Cerebellum (tissue), 4 donors: ENCODE measurements at places on chromosomes 5 and 9. TPM values are rescaled to one million over a fixed set of nuclear protein-coding genes. Genes with fewer than 3 reads are reported as not detected.

DNA sequence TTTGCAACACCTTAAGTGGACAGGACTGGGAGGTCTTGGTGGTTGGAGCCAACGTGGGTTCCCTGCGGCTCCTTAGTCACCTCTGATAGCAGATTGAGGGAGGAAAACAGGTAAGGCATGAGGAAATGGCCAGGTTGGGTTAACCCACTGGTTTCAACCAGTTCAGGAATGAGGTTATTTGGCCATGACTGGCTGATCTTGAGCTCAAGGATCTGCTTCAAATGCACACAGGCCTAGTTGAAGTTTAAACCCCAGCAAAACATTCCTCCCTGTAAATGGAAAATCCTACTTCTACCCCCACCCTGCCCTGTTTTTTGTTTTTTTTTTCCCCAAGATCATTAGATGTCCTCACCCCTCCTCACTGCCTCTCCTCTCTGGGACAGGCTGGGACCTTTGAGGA, 3.2 kb upstream of the NUP214 start:
- no peak for DNase-seq

DNA sequence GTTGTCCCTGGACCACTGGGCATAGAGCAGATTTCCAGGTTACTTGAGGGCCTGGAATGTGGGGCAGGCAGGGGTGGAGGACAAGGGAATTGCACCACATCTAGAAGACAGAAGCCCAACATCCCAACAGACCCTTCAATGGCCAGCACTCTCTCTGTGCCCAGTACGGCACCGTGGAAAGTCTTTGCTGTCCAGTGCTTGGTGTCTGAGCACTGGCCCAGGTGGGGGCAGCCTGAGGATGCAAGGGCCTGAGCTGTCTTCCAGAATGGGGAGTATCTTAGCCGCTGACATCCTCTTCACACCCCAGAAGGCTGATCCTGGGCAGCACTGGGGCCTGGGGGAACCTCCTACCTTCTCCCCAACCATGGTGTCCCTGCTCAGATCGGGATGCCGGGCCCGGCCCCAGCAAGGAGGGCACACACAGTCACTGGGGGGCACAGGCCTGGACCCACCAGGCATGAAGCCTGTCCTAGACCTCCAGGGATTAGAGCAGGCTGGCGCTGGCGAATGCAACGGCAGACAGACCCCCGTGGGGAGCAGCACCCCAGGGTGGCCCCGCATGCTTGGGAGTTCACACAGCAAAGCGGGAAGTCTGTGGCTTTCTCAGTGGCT, 40.6 kb upstream of the OLFM1 start:
- DNase-seq: no peak

GRCh38 chr5:80150731-80151130, 105.1 kb downstream of the SERINC5 start:
- no peak for DNase-seq

- no peak for DNase-seq
Observed at GRCh38 chr5:74367934-74368333, 272.6 kb downstream of the ENC1 start.

DNA sequence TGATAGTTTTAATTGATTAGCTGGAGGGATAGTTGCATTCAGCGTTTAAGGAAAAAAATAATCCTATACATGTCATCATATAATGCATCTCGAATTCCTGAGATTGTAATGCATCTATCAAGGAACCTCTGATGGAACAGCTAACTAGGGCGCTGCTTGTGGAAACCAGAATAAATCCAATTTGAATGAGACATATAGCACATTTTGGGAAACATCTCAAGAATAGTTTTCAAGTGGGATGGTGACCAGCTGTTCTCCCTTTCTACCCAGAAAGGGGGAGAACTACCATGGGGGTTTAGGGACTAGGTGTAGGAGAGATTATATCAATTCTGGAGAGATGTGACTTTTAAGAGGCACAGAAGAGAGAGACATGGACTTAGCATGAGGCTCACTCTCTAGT, 319.3 kb upstream of the BRINP1 start:
- DNase-seq: no peak

DNA sequence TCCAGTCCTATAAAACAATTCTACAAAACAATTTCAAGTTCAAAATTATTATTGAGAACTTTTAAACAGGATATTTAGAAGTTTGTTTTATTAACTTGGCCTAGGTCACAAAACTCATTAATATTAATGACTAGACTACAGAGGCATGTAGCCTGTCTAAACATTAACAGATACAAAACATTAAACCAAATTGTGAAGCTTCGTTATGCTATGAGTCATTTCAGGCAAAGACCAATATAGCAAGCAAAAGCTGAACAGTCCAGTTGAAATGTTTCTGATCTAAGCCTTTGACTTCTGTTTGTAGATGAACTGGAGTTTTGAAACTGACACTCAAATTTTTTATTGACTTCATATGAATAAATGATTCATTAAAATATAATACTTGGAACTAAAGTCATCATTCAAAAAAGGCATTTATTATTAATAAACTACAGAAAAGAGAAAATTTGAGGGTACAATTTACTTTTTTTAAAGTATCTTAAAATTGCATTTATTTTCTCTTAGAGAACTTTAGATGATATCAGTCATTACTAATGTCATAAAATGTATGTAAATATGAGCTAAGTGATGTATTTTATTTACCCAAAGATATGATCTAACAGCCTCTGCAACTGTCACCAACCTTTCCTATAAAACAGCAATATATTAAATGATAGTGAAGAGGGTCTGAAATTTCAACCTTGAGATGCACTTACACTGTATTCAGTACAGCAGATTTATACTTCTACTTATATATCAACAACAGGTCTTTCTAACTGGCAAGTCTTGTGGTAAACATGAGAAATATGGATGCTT, 188.8 kb downstream of the COMMD10 start:
- no peak for DNase-seq

- no peak for DNase-seq
Observed at GRCh38 chr5:142981475-142981874, 211.3 kb downstream of the ARHGAP26 start.

NTNG2 gene
- 25.0 TPM for total RNA-seq
